ENCODE measurements at places on chromosomes 2 and 18.

- DNase-seq, result no peak
Measured at GRCh38 chr2:6109831-6110230, 417.6 kb downstream of the SOX11 start.

GRCh38 chr18:42338683-42339082, 383.6 kb downstream of the PIK3C3 start:
- no peak for DNase-seq

DNA sequence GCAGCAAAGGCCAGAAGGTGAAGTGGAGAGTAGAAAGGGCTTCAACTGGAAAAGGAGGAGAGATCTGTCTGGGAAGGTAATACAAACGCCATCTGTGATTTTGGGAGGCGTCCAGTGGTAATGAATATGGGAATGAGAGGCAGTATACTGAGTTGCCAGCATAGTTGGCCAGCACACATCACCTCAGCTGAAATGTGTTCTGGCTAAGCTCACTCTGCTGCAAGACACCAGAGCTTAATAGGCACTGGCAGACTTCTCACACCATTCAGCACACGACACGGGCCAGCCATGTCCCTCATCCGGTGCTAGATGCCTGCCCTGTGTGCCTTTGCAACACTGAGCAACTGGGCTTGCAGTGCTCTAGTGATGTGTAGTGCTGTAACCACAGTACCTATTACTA, 277.1 kb downstream of the PIEZO2 start:
- no peak for DNase-seq

GRCh38 chr2:72325592-72326422, 178.1 kb upstream of the CYP26B1 start:
- peak; percentile 12 for DNase-seq

- DNase-seq, result no peak
Measured at GRCh38 chr2:175523001-175523400, 341.5 kb upstream of the ATP5MC3 start.

DNA sequence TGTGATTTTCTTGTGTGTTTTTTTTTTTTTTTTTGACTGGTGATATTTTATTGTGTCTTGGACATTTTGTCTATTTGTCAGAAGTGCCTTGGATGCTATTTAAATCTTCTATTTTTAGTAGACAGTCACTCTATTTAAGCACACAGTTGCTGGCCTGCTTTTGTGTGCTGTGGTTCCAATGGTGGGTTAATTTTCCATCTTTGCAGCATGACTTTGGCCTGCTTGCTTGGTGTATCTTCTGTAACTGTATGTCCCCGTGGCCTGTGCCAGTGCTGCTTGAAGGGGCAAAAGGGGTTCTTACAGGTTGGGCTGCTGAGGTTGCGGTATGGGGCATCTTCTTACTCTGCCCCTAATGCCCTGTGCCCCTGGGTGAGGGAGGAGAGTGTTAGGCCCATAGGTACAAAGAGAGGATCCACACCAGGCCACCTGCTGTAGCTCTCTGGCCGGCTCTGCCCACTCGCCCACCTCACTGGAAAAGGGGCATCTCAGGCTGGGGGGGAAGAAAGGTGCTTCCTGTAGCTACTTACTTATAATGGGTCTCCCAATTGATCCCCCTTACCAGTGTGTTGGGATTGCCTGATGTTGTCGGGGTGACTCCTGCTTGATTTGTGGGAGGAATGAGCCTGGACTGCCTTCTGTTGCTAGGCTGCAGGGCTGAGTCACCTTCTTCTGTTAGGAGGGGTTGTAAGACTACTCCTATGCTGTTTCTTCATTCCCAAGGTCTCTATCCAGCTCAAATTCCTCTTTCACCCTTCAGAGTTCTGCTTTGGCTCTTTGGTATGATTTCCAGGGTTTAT, 490.0 kb upstream of the HS6ST1 start:
- no peak for DNase-seq

DNA sequence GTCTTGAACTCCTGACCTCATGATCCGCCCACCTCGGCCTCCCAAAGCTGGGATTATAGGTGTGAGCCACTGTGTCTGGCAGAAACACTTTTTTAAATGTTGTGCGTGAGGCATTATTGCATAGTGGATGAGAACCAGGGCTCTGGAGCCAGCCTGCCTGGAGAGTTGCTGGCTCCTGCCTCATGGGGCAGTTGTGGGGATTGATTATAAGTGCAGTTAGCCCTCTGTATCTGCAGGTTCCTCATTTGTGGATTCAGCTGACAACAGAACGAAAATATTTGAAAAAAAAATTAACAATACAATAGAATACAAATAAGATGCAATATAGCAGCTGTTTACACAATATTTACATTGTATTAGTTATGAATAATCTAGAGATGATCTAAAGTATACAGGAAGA, 129.4 kb upstream of the EML6 start:
- DNase-seq, result no peak

DNA sequence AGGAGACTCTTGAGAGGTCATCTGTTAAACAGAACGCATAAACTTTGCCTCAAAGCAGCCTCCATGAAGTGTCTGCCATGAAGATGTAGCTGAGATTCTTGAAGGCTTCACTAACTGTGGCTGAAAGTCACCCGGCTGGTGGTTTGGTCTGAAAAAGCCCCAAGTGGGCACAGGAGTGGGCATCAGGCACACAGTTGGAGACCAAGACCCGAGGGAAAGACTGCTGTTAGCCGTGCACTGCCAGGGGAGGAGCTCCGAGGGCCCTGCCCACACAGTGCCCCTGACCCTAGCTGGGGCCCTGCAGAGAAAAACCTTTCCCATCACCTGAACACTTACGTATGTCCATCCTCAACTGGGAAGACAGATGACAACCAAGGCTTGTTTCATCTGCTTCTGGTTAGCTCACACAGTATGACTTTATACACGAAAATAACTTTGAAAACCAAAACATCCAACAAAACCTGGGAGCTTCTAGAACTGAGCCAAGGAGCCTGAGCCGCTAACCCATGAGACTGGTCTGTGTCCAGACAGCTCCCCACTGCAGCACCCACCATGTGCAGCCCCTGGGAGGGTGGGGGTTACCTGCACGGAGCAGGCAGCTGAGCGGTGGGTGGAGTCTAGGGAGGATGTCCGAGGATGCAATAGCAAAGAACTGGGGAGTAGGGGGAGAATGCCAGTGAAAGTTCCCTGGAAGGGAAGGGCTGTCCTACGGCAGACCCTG, 15.4 kb downstream of the HJURP start:
- no peak for DNase-seq

DNA sequence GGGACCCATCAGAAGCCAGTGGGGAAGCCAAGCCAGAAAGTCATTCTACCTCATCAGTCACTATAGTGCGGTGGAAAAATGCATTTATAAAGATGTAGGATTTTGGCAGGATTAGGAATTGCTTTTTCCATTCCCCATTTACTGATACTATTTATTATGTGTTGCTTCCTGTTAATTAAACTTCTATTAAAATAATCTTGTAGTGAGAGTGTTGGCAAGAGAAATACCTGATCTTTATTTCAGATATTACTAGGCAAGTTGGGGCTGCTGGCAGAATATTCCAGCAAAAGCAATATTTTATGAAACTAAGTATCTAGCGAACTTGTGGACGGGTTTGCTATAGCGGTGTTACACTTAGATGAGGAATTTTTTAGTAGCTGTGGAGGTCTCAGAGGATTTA, 23.9 kb upstream of the CDC42EP3 start:
- no peak for DNase-seq

GRCh38 chr2:54106631-54107454, 8.6 kb upstream of the ACYP2 start:
- DNase-seq, result peak; percentile 25

- DNase-seq, result no peak
Measured at GRCh38 chr2:36137612-36138011, 218.0 kb upstream of the CRIM1 start.

DNA sequence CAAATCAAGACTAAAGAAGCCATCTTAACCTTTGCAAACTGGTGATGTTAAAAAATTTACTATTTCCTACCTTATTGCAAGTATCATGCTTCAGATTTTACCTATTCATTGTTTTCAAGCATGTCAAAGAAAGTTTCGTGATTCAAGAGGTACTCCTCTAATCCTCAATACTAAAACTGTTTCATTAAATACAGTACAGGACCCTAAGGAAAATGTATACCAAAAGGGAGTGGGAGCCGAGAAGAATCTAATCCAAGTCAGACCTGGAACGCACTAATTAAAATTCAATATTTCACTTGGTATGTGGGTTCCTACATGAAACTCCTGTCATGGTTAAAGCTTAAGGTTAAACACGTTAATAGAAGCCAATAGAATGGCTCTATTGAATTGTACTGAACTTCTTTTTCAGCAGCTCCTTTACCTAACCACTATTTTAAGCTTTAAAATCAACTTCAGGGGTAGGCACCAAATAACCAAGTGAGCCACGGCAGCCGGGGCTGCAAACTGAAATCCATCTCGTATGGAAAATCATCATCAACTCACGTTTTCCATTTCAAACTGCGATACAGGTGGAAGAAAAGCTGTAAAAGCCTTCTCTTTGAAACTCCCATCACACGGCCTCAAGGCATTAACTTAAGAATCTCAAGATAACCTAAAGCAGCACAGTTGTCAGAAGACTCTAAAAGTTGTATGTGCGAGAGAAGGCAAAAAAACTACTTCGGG, 188.8 kb downstream of the ZEB2 start:
- DNase-seq, result no peak

DNA sequence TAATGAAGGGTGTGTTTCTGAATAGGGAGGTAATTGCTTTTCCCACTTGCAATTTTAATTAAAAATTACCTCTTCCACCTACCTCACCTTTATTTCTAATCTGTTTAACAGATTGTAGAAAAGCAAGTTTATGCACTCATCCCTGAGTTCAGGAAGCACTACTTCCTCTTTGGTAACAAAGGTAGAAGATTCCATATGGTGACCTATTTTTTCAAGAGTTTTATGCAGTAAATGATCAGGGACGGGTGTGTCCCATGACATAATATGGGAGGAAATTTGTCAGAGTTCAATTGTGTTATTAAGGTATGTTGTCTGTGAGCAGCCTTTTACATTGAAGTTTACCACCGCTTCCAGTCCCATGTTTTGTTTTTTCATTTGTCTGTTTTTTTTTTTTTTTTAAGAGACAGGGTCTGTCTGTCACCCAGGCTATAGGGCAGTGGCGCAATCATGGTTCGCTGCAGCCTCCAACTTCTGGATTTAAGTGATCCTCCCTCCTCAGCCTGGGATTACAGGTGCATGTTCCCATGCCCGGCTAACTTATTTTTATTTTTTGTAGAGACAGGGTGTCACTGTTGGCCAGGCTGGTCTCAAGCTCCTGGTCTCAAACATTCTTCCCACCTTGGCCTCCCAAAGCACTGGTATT, 68.2 kb downstream of the ASAP2 start:
- DNase-seq, result no peak

DNA sequence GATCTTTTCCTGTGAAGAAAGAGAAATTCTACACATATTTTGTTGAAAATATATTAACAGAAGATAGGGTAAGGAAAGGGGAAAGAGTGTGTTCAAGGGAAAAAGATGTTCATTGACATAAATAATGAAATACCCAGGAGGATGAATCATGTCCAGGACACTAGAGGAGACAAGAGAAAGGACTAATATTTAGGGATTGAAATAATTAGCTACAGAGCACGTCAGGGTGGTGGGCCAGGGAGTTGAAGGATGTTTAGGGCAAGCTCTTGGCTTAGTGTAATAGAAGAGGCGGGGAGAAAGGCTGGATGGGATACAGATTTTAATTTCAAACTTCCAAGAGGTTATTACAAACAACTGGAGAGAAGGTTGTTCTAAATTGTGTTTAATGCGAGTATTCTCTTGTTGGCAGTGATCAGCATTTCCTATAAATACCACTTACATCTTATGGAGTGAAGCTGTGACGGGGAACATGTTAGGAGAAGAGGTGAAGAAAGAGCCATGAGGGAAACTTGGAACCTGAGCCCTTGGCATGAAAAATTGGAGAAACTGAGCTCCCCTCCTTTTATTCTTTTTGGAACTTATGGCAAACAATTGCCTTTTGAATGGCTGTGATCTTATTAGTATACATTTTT, 36.6 kb upstream of the CETN1 start:
- DNase-seq, result no peak

DNA sequence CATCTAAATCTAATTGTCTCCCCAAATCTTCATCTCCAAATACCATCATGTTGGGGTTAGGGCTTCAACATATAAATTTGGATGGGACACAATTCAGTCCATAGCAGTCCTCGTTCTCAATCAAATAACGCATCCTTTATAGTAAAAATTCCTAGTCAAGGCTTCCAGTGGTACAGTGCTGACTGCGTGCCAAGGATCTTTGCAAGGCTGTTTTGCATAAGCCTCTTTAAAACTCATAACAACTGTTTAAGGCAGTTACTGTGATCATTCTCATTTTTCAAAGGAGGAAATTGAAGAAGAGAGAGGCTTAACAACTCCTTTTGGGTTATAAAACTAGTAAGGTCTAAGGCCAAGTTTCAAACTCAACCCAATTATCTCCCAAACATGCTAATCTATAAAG, 666.9 kb downstream of the NYAP2 start:
- no peak for DNase-seq

DNA sequence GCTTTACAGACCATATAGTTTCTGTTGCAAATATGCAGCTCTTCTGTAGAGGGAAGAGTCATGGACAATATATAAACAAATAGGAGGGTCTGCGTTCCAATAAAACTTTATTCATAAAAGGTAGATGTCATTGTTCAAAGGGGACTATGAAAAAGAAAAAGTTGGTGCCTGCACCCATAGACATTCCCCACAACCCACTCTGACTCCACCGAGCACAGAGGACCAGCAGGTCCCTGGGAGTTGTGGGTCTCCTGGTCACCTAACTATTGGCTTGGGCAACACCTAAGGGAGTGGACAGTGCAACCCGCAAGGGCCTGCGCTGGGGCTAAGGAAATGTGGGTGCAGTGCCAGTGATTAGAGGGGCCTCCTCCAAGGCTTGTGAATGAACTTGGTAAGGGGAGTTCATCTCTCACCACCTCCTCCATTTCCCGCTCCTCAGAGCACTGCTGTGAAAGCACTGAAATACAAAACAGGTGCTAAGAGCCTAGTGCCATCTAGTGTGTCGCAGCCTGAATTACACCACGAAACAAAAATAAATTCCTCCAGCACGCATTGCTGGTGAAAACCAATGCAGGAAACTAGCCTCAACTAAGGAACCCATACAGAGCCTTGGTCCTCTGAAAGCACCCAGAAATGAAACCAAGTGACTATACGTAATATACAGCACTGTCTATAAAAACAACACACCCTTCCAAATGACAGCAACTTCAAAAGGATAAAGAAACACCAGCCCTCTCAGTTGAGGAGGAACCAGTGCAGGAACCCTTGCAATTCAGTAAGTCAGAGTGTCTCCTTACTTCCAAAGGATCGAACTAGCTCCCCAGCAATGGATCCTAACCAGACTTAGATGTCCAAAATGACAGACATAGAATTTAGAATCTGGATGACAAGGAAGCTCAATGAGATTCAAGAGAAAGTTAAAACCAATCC, 166.6 kb downstream of the RNF144A start:
- DNase-seq, result no peak

DNA sequence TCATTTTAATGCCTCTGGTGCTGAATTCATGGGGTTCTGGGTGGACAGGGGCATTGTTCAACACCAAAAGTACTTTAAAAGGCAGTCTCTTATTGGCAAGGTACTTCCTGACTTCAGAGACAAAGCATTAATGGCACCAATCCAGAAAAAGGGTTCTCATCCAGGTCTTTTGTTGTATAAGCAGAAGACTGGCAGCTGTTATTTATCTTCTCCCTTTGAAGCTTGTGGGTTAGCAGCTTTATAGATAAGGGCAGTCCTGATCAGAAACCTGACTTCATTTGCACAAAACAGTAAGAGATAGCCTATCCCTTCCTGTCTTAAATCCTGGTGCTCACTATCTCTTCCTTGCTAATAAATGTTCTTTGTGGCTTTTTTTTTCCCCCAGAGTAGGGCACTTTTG, 68.8 kb downstream of the VPS54 start:
- no peak for DNase-seq
